Frontal cortex (tissue), 4 donors: ENCODE measurements at places on chromosomes 3 and 15. TPM values are rescaled to one million over a fixed set of nuclear protein-coding genes. Genes with fewer than 3 reads are reported as not detected.

- no peak for DNase-seq
These were observed 8.2 kb downstream of the SLC2A2 start for GRCh38 chr3:171018156-171018935.

DNA sequence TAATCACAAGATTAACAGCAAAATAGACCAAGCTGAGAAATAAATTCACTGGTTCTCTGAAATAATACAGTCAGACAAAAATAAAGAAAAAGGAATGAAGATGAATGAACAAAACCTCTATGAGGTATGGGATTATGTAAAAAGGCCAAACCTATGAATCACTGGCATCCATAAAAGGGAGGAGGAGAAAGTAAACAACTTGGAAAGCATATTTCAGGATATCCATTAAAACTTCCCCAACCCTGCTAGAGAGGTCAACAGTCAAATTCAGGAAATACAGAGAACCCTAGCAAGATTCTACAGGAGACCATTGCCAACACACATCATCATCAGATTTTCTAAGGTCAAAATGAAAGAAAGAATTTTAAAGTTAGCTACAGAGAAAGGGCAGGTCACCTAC is 649.7 kb upstream of the CBLB start:
- no peak for DNase-seq

DNA sequence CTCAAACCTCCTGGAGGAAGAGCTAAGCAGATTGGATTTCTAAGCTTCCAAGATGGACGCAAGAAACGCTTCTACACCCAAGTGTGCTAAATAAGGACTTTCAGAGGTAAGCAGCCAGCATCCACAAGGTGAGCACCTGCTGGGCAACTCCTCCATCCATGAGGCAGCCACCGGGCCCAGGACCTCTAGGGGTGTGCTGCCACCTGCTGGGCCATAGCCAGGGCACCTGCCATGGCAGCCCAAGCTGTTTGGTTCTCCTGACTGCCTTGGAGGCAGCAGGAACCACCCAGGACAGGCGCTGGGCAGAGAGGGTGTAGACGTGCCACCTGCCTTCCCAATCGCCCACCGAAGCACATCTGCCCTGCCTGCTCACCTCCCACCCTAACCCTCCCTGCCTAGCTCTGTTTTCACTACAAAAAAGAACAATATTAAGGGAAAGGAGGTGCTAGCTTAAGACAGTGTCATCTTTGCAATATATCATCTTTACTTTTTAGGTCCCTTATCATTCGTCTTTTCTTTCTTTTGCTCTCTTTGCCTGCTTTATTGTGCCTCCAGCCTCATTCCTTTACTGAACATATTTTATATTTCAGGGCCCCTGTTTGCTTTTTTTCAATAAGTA is 12.9 kb downstream of the C15orf62 start:
- no peak for DNase-seq

DNA sequence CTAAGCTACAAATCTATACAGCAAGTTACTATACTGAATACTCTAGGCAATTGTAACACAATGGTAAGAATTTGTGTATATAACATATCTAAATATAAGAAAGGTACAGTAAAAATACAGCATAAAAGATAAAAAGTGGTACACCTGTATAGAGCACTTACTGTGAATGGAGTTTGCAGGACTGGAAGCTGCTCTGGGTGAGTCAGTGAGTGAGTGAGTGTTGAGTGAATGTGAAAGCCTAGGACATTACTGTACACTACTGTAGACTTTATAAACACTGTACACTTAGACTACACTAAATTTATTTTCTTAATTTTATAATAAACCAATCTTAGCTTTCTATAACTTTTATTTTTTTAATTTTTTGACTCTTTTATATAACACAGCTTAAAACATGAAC is 123.1 kb downstream of the ZMAT3 start:
- DNase-seq = no peak

DNA sequence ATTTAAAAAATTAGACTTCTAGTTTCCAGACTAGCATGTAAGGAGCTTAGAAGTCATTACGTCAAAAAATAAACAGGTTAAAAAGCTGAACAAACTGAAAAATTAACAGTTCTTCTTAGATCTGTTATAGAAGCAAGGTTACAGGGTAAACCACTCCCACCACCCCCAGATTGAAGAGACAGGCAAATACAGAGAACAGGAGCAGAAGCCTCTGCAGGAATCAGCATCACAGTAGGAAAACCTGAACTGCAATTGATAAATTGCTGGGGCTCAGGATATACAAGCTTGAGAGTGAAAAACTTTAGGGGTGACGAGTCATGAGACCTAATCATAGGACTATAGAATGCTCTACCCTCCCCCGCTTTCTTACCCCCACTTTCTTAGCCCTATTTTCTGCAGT is 222.3 kb downstream of the UBE2E2 start:
- DNase-seq = no peak

DNA sequence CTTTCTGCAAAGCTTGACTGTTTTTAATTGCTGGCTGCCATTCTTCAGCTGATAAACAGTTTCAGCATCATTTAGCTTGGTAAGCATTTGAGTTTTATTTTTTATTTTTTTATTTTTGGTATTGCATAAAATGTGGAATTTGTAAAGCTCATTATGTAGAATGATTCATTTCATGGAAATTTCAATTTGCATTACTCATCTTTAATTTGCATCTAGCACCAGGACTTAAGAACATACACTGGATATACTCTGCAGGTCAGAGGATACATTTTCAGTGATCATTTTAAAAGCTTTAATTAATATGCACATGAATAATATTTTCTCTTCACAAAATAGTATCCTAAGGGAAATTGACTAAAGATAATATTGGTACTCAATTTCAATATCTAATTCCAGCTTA is 732.4 kb upstream of the BCHE start:
- no peak for DNase-seq

DNA sequence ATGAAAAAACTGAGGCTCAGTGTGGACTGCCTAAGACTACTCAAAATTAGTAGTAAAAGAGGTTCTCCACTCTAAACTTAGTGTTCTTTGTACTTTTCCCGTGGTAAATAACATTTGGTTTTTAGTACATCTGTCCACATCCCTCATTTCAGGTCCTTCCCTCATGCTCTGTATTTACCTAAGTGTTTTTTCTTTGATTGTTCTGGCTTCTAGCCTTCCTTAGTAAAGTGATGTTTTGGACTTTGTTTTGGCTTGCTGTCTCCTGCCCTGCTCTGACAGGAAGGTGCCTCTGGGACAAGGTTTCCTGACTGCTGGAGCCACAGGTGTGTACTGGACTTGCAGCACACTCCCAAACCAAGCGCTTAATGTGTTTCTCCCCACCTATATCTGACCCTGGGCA is 29.9 kb upstream of the ALDH1A2 start:
- DNase-seq = no peak

- DNase-seq = no peak
These were observed 32.2 kb upstream of the TM2D3 start for GRCh38 chr15:101684384-101684783.

- DNase-seq = no peak
These were observed 331.5 kb upstream of the CTDSPL start for GRCh38 chr3:37530047-37530697.

DNA sequence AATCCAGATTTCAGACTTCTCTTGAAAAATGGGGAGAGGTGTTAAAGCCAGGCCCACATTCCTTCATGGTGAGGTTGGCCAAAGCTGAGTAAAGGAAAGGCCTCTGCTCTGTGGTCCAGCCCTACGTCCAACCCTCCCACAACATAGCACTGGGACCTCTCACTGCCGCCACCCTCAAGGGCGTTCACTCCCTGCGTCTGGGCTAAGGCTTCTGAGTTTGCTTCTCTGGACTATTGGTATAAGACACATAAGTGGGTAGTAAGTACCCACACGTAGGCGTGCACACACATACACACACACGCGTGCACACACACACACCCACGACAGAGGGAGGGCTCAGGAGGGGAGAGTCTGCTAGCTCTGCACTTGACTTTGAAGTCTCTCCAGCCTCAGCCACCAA is 80.2 kb upstream of the PXYLP1 start:
- no peak for DNase-seq

DNA sequence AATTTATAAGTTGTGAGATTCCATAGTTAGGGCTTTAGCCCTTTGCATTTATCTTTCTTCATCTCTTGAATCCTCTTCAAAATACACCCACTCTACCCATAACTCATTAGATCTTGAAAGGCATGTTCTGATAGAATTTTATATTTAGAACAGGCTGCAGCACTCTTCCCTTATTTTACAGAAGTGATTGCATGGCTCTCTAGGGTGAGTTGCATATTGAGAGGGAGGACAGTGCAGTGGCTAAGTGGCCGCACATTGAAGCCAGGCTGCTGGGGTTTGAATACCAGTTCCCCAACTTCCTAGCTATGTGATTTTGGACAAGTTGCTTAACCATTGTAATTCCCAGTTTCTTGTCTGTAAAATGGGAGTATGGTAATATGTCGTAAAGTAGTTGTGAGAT is 2.5 kb downstream of the CD86 start:
- DNase-seq = no peak

GRCh38 chr3:66377800-66378199 is 123.0 kb downstream of the LRIG1 start:
- DNase-seq = no peak

DNA sequence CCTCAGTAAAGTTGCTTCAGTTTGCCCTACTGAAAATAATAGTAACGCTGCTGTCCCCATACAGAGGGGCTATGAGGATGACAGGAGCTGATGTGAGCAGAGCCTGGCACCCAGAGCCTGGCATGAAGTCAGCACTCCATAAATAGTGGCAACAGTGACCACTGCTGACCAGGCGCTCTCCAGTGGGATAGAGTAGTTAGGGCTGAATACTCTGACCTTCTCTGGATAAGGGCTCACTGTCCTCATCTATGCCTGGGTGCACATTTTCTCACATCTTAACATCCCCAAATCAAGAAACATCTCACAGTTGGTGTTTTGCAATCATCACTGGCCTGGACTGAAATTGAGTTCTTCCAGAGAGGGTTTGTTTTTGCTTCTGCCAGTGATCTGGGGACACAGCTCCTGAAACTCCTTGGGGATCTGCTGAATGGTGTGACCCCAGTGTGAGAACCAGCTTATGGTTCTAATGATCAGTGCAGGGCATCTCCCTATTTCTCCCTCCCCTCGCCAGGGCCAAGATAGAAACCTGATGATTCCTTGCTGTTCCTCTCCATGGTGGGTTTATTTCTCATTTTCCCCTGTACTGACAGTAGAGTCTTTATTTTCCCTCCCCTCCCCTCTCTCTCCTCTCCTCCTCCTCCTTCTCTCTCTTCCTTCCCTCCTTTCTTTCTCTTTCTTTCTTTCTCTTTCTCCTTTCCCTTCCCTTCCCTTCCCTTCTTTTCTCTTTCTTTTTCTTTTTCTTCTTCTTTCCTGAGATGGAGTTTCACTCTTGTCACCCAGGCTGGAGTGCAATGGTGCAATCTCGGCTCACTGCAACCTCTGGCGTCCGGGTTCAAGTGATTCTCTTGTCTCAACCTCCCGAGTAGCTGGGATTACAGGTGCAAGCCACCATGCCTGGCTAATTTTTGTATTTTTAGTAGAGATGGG is 3.5 kb upstream of the PCSK6 start:
- peak; percentile 68 for DNase-seq

- DNase-seq = no peak
These were observed 49.7 kb downstream of the PDHB start for GRCh38 chr3:58383904-58384303.

- DNase-seq = no peak
These were observed 3.1 kb upstream of the C3orf33 start for GRCh38 chr3:155809181-155809580.

DNA sequence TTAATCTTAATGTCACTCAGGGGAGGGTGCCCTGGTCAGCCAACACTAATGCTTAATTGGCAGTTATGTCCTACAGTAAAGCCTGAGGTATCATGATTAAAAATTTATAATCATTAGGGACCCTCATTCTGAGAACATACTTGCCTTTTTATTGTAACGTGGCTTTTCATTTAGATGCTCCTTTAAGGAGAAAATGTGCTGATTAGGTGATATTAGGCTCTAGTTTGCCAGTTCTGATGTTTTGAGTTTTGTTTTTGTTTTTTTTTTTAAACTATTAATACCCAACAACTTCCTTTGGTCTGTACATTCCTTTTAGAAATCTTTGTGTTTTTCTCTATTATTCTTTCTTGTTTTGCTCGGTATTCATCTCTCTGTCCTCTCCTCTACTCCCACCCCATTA is 10.3 kb downstream of the GTF2E1 start:
- no peak for DNase-seq

DNA sequence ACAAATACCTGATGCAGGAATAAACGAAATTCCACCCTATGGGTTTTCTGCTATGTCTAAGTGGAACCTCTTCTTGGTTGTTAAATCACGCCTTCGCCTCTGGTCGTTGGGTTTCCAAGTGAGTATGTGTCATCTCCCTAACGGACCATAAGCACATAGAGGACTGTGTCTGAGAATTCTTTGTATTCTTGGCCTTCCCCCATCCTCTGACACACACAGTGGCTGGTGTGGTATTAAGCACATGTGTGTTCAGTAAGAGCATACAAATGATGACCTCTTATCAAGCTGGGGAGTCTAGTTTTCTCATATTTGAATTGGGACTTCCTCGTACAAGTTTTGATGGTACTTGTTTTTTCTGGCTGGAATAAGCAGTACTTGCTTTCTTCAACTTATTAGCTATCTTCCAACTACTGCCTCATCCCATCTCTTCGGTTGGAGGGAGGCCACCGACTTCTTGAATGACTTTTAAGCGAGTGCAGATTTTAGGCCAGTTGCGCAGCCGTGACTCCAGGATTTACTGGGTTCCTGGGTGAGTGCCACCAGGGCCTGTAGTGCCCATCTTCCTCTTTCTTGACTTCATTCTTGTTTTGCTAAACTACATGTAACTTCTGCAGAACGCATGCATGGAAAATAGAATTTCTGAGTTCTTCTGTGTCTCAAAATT is 240.2 kb downstream of the ADAMTS17 start:
- DNase-seq = no peak

- DNase-seq = no peak
These were observed 9.4 kb upstream of the ADCY5 start for GRCh38 chr3:123458255-123458654.

GRCh38 chr15:42710662-42711061 is 26.3 kb downstream of the CDAN1 start:
- DNase-seq = no peak

DNA sequence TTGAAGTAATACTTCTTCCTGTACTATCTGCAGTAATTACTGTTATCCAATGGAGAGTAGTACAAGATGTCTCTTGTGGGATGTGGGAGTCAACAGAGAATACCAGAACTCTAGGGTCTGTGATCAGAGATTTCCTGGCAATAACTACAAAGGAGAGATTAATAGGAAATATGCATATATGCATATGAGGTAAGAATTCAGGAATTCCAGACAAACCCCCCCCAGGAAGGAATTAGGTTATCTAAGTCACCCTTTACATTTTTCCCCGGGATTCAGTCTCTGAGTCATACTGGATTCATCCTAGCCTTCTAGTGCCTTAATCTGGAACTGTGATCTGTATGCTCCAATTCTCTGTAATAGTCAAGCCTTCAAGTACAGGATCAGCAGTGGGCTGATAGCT is 49.4 kb downstream of the GTF2E1 start:
- DNase-seq = no peak

GRCh38 chr3:165549665-165550064 is 287.6 kb downstream of the BCHE start:
- no peak for DNase-seq

Gene ACOX2
- total RNA-seq = 1.6 TPM

Gene LHFPL4
- 47.3 TPM for total RNA-seq

Gene SIDT1
- 8.2 TPM for total RNA-seq

Gene CADPS
- 270 TPM for total RNA-seq

Gene CPA3
- total RNA-seq = not detected

Gene HYPK
- 5.7 TPM for total RNA-seq

Gene PARP9
- 4.1 TPM for total RNA-seq

Gene STRIT1
- 0.82 TPM for total RNA-seq

Gene SNTN
- total RNA-seq = not detected

Gene SCN5A
- 1.2 TPM for total RNA-seq

Gene LRRC28
- 24.9 TPM for total RNA-seq

Gene MEGF11
- 4.5 TPM for total RNA-seq

Gene ANKUB1
- total RNA-seq = 0.41 TPM

Gene PAQR5
- total RNA-seq = 0.82 TPM
